ENCODE measurements at places on chromosomes 4 and X.
A peak's percentile ranks its signal among the peaks of the same experiment; 100 is the strongest.

GRCh38 chr4:154018659-154019058 is 229.8 kb upstream of the SFRP2 start:
- DNase-seq: no peak

DNA sequence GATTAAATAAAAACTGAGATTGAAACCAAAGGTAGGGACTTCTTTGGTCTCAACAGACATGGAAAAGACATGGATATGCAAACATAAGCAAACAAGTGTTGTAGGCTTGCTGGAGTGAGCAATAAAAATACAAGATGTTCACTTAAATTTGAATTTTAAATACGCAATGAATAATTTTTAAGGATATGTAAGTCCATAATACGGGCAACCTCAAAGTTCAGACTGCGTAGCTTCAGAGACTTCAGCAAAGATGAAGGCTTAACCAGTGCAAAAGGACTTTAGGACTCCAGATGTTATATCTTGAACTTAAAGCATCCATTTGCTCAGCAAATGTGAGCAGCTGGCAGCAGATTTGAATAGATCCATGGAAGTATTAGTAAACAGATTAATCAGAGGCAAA is 549.3 kb downstream of the ARAP2 start:
- DNase-seq: no peak

DNA sequence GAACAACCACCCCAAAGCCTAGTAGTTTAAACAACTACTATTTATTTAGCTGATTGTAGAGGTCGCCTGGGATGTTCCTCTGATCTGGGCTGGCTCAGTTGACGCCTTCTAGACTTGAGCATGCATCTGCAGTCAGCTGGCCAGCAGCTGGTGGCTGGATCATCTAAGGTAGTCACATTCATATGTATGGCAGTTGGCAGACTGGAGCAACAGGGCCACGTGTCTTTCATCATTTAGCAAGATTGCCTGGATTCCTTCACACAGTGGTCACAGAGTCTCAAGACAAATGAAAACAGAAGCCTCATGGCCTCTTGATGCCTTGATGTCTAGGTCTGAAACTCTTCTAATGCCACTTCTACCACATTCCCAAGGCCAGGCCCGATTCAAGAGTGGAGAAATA is 220.6 kb upstream of the S100G start:
- DNase-seq: no peak

DNA sequence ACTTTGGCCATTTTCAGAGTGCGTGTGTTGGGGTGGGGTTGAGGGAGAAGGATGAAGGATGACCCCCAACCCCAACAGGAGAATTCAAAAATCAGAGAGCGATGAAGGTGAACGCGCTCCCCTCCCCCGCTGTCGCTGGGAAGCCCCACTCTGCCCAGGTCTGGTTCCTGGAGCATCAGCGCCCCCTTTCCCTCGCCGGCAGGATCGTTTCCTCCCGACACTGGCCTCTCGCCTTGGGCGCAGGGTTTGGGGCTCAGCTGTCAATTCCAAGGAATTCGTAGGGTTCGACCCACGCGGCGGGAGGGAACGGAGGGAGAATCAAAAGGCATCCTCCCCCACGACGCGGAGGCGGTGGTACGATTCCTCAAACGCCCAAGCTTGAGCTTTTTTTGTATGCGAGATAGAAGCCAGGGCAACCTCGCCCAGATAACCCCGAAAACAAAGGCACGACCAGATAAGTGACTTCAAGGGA is 1.0 kb upstream of the PDGFRA start:
- peak; percentile 76 for DNase-seq

- DNase-seq: no peak
Measured at GRCh38 chrX:13473442-13474163, 95.8 kb upstream of the EGFL6 start.

DNA sequence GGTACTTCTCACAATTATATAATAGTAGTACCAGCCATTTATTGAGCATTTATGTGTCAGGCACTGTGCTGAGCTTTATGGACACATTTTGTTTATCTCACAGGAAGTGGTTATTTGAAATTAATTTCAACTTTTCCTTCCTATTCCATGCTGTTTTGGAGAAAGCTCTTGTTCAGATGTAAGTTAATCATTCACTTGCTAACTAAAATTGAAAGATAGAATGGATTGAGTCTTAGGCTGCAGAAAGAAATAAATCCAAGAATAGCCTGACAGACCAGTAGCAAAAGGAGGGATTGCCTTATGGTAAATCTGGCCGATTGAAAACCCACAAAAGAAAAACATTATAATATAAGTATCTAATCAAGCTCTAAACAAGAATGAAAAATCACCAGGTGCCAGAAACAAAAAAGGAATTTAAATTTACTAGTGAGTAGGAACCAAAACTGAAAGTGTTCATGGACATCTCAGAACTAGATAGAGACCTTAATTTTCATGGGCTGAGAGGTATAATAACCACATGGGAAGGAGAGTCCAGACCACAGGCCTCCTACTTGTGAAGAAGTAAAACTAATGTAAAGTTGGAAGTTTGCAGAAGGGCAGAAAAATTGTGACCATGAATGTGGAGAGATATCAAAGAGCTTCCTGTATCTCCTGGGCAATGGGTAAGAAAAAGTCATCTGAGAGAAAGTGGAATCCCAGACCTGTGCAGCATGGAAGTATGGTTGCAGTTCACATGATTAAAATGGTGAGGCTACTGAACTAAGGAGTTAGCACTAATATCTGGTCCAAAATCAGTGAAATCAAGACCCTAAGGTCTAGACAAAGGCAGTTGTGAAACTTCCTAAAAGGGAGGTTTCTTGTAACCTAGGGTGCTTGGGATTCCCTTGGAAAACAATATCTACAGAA is 38.0 kb downstream of the RADX start:
- DNase-seq: no peak

- DNase-seq: no peak
Measured at GRCh38 chrX:45347877-45348276, 147.2 kb upstream of the DIPK2B start.

DNA sequence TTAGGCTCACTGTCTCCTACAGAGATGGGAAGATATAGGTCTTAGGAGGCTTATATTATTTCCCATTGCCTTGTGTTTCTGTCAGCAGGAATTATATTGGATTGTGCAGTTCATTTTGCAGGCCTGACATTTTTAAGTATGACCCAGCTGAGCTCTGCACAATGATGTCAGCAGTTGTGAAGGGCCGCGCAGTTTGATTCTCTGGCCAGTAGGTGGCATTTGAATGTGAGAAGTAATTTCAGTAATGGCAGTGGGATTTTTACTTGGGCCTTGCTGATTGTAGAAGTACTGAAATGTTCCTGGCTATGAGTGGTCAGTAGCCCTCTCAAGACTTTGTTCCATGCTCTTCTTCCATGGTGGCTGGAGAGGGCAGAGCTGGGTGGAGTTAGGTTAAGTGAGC is 247.2 kb upstream of the MTMR8 start:
- DNase-seq: no peak

DNA sequence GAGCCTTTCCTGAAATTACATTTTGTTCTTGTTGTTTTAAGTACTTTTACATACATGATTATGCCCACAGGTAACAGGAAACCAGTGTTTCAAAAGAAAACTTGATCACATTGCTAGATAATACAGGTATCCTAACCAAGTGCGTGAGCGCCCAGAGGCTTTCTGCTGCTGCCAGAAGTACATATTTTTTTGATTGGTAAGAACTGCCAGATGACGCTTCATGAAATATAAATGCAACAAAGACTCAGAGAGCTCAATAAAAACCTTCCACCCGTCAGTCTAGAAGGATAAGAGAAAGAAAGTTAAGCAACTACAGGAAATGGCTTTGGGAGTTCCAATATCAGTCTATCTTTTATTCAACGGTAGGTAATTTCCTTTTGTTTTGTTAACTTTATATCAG is at the start of gene EPGN:
Gene EPGN (plus strand): TSS at position 256 of the 400 bp plus-strand sequence. CDS start 64 bp downstream, at position 320.
- no peak for DNase-seq

DNA sequence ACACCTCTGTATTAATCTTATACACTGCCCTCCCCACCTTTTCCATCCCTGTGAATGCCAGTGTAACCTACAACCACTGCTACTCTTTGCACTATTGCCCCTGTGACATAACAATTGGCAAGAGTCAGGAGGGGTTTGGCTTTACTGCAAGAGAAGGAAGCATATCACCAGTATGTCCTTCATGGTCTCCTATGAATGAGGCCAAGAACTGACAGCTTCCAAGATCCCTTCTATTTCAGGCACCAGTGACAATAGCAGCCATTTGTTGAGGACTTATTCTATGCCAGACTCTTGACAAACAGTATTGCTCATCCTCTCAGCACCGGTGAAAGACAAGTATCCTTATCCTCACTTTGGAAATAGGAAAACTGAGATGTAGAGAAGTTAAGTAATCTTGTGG is 363.9 kb downstream of the MID1IP1 start:
- no peak for DNase-seq

DNA sequence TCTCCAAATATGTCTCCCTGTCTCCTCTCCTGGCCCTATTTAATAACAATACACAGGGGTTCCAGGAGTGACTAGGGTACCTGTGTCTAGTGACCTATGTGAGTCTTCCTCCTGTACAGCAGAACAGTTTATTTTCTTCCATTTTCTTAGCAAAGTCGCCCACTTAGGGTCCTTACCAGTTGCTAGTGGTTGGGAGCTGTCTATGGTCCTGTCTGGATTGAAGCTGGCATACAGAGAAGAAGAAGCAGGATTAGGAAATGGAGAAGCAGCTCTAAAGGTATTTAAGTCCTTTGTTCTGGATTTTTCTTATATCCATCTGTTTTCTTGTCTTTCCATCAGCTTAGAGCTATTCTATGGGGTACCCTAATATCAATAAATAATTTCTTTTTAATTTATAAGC is 587.1 kb upstream of the CPEB2 start:
- DNase-seq: no peak

DNA sequence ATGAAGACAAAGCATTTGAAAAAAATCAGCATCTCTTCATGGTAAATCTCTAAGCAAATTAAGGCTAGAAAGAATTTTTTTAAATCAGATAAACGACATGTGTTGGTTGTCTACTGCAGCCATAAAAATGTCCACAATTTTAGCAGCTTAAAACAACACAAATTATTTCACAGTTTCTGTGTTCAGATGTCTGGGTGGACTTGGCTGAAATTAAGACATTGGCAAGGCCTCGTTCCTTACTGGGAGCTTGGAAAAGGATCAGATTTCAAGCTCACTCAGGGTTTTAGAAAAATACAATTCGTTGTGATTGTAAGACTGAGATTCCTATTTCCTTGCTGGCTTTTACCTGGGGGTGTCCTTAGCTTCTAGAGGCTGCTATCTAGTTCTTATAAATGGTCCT is 1470.6 kb downstream of the PCDH19 start:
- no peak for DNase-seq

DNA sequence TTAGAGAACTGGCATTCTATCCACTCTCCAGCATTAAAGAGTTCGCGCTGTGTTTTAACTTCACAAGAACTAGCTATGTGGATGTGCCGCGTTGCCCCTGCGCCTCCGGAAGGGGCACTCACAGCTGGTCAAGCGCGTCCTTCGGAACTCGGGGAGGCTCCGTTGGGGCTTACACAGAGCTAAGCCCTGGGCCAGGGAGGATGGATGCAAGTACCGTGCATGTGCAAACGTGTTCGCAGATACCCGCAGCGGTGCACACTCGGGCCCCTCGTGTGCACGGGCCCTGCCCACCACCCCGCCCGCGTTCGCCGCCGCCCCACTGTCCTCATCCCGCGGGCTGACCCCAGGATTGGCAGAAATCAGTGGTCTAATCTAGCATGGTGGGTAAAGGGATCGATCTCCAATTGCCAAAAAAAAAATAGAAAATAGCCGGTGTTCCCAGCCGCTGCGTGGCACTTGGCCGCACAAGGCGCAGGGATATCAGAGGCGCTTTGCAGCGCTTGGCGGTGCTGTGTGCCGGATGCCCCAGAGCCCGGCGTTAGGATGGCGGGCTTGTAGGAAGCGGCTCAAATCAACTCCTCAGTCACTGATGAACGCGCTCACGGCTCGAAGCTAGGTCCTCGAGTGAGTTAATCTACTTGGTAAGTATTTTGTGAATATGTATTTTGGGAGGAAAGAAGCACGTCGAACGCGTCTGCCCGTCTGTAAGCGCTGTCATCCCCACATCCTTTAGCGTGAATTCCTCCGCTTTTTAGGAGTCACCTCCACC is 989 bp upstream of the PCDH10 start:
- DNase-seq: no peak

- no peak for DNase-seq
Measured at GRCh38 chrX:30910124-30910860, 21.2 kb upstream of the TAB3 start.

DNA sequence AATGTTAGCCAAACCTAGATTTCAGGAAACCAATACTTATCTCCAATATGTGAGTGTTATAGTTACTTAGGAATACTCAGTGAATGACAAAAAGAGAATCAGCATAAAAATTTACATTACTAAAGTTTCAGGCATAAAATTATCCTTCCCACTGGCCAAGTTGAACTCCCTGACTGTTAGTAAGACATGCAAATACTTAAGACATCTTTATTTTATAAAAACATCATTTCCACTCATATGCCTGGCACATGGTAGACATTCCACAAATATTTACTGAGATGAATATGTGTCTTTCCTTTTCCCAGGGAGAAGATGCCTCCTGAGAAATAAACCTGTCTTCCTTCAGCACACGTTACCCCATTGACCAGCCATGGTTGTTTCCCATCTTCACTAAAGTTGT is 7.3 kb downstream of the VEGFD start:
- DNase-seq: no peak

GRCh38 chr4:42643685-42644084 is 13.2 kb downstream of the ATP8A1 start:
- no peak for DNase-seq

- DNase-seq: no peak
Measured at GRCh38 chr4:107098401-107098800, 62.3 kb upstream of the DKK2 start.

DNA sequence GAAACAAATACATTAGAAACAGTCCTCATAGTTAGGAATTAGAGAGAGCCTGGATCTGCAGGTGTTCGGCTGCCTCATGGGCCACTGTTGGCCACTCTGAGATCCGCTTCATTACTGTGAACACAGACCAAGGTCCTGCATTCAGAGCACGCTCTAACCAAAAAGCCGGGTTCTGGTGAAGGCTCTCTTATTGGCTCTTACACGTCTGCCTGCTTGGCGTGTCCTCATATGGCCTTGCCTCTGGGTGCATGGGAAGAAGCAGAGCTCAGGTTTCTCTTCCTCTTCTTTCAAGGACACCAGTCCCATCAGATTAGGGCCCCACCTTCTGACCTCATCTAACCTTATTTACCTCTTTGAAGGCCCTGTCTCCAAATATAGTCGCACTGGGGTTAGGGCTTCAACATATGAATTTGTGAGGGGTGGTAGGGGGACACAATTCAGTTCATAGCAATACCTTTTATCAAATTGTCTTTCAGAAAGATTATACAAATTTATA is 37.1 kb upstream of the ELF2 start:
- no peak for DNase-seq

GRCh38 chrX:8305350-8305749 is 134.3 kb upstream of the VCX2 start:
- DNase-seq: no peak

DNA sequence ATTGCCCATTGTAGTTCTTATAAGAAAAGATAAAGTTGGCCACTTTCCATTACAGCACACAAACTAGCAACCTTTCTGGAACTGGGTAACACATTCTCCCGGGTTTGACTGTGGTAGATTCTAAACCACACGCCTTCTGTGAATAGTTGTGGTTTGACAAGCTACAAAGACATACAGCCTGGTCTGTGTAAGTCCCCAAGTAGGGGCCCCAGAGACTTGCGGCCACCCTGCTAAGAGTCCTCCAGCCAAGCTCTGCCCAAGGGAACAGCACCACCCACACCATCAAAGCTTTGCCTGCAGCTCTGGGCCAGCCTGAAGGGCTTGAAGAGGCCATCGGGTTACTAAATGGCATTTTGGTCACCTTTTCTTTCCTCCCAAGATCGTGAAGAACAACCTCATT is 203.4 kb downstream of the MAML3 start:
- no peak for DNase-seq

GRCh38 chr4:166460769-166461550 is 587.9 kb downstream of the TLL1 start:
- DNase-seq: no peak
